Testis (tissue), 5 donors: ENCODE measurements at places on chromosomes 4 and X. TPM values are rescaled to one million over a fixed set of nuclear protein-coding genes. Genes with fewer than 3 reads are reported as not detected.
A peak's percentile ranks its signal among the peaks of the same experiment; 100 is the strongest.

NALF2 gene
- 2.3 TPM for polyA plus RNA-seq

GPR50 gene
- polyA plus RNA-seq, result not detected

DNA sequence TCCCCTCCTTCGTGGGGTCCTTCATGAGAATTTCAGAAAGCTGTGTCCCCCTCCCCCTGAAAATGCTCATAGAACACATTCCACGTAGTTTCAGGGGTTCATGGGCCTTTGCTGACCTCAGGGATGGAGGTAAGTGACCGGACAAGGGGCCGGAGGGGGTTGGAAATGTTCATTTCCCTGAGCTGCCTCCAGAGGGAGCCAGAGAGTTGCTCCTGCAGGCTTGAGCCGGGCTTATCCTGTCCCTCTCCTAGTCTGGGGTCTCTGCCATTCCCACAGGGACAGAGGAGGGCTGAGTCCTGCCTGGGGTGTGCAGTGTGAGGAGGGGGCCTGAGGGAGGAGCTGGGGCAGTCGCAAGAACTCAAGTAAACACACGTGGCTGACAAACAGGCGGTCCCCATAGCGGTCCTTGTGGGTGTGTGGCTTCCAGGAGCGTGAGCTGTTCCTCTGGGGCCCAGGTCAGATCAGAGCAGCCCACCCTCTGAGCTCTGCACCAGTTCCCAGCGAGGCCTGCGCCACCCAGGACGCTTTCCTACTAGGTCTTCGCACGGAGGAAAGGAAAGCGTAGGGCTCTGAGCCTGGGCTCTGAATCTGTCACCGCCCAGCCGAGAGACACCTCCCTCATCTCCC is 62.5 kb downstream of the WFS1 start:
- DNase-seq, result peak; percentile 63

- DNase-seq, result no peak
These were observed 233.7 kb upstream of the FGF13 start for GRCh38 chrX:138945219-138945618.

DNA sequence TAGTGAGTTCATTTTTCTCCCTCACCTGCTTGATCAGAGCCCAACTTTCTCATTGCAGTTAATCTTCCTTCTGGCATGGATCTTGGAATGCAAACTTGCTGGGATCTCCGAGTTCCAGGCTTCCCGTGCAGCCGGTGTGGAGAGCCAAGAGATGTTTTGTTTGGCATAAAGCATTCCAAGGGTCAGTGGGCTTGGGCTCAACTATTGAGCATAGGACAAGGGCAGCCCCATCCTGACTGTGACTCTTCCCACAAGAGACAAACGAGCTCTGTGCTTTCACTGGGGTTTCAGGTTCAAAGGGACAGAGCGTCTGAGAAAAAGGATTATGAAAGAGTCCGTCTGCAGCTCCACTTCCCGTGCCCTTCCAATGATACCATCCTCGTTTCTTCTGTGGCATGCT is 10.5 kb downstream of the TLR7 start:
- no peak for DNase-seq

DNA sequence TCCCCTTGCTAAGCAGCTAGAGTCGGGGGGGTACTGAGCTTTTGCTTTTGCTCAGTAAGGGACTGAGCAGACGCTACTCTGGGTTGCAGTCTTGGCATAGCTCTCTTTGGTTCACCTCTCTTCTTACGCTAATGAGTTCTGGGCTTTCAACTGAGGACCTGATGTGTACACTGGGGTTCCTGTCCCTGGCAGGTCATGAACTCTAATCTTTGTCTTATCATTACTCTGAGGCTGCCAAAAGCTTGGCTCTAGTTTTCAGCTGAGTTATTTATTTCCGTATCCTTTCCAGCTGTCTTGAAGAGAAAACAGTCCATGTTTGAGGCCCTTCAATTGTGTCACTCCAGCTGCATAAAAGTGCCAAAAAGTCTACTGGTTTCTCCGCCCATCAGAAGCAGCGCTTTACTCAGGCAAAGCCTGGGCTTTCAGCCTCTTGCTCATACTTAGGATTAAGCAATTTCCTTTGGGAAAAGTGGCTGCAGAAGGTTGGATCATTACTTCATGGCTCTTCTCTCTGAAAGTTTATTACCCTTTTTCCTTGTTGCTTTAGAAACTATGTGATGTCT is 121.0 kb upstream of the STOX2 start:
- no peak for DNase-seq

DNA sequence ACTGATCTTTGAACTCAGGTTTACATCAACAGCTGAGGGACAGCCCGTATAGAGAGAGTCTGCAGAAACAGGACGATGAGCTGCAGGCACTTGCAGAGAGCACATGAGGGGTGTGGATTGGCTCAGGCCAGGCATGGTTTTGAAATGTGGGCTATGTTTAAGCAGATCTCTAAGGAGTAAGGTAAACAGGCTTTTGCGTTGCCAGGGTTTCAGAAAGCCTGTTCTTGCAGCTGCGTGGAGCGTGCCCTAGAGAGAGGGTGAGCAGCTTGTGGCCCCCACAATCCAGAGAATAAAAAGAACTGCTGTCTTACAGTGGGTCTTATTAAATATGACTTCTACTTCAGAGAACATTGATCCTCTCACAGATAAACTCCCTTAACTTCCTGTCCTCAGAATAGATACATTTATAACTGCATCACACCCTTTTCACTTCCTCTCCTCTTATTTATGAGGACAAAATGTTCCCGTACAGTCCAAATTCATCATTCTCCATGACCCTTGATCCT is 64.1 kb downstream of the TMA16 start:
- no peak for DNase-seq

DNA sequence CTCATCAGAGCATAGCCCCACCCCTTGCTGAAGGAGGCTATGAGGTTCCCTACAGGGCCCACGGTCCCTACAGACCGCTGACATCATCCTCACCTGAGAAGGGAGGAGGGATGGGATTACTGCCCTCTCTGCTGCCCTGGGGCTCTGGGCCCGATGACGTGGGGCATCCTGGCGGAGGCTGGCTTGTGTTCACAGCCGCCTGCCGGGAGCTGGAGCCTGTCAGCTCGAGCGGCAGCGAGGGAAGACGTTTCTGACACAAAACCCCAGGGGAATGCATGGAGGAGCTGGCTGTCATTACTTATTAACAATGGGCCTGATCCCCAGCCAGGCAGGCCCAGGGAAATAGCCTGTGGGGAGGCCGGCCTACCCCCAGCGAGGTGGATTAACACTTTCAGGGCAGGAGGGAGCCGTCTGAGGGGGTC is 106.6 kb upstream of the ATP6AP2 start:
- no peak for DNase-seq

DNA sequence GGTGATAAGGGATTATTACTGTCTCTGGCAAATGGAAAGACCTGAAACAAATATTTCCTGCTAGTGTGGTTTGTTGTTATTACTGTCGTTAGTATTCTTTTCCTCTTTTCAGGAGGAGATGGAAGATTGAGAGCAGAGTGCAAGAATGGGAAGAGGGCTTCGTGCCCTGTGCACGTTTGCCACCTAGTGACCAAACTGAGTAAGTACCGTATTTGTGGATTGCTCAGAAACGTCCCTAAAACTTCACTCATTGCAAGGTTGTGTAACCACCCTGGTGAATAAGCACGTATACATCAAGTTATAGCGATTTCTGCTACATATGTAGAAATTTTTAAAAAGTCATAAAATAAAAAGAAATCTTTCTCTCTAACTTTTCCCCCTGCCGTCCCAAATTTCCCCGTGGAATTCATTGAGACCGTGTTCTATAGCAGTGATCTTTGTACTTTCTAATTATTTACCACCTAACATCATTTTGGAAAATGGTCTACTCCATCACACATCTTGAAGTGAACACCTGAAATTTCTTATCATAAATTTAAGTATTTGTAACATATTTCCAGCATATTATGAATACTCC is 24.3 kb downstream of the LINC00632 start:
- peak; percentile 22 for DNase-seq

DNA sequence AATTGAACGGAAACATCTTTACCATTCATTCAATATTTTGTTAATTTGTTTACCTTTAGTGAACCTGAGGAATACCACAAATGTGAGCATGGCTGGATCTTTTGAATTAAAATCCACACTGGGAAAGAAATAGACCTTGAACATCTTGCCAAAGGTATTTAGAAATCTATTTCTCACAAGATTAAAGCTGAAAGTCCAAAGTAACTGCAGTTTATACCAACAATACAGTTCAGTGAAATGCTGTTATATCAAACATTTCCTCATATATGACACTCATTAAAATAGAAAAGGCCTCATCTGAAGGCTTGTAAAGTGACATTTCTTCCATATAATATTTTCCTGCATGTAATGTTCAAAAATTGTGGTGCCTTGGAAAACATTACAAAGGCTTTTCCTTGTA is 166.5 kb upstream of the HAND2 start:
- DNase-seq, result no peak

- no peak for DNase-seq
These were observed 128.8 kb downstream of the SORBS2 start for GRCh38 chr4:185683222-185683621.

DNA sequence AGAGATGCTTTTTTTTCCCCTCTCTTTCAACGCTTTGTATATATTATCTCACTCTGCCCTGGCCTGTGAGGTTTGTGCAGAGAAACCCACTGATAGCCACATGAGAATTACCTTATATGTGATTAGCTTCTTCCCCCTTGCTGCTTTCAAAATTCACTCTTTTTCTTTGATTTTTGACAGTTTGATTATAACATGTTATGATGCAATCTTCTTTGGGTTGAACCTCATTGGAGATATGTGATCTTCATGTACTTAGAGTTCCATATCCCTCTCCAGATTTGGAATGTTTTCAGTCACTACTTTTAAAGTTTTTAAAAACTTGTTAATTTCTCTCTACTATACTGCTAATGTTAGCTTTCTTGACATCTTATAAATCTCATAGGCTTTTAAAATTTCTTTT is 479.5 kb upstream of the AGA start:
- DNase-seq, result no peak

DNA sequence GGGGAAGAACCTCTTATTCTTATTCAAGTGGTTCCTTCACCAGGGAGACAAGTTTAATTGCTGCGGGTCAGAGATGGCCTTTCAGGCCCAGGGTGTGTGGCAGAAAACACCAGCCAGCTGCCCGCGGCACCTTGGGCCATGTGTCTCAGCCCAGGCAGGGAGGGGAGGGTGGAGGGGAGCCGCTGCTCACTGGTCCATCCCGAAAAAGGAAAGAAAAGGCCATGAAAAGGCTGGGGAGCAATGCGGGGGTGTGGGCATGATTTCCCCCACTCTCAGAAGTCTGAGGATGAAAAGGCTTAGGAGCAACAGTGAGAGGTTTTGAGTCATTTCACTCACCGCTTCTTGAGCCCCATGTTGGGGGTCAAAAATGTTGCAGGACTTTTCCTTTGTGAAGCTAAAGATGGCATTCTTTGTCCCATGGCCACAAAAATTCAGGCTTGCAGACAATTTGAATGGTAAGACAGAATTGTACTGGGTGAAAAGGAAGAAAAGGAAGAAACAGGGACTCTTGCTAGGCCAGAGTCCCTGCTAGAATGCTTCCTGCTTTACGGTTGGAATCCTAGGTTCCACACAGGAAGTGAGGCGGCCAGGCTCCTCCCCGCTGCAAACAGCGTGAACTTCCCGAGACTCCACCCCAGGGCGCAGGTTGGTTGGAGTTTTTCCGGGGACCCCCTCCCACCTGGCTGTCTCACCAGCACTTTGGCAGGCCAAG is 17.4 kb upstream of the FAM47E start:
- DNase-seq, result peak; percentile 54

SFRP2 gene
- 65.6 TPM for polyA plus RNA-seq

GABRG1 gene
- polyA plus RNA-seq, result 0.40 TPM

DNA sequence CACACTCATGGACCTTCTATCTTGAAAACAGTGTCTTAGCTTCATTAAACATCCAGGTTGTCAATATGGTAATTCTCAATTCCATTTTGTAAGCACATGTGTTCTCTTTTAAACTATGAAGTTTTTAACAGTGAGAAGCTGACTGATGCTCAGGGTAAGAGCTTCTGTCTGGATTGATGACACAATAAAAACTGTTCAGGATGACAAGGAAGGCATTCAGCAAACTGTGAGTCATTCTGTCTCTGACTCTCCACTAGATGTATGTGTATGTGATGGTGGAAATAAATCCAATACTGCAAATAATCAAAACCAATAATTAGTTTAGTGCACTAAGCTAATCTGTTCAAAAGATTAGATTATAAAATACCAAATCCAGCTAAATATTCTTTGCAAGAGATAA is 115.3 kb upstream of the ARX start:
- no peak for DNase-seq

NOX1 gene
- polyA plus RNA-seq, result not detected

DNA sequence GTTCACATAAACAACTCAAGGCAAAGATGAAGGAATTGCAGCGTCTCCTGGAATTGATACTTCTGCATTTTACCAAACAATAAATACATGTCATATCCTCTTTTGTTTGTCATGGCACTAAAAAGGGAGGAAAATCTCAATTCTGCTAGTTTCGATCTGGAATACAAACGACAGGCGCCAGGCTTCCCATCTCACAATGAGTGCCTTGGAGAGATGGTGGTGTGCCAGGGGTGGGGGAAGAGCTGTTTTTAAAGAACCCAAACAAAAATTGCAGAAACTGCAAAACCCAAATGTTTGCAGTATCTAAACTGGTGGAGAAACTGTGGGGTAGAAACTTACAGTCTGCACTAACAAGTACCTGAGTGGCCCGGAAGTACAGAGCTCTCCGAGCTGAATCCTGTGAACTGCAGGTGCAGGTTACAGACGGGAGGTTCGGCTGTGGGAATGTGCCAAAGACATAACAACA is 53.0 kb upstream of the KLF3 start:
- no peak for DNase-seq

DSPP gene
- polyA plus RNA-seq, result not detected

TEX13B gene
- 0.34 TPM for polyA plus RNA-seq

CORIN gene
- 4.6 TPM for polyA plus RNA-seq

DNA sequence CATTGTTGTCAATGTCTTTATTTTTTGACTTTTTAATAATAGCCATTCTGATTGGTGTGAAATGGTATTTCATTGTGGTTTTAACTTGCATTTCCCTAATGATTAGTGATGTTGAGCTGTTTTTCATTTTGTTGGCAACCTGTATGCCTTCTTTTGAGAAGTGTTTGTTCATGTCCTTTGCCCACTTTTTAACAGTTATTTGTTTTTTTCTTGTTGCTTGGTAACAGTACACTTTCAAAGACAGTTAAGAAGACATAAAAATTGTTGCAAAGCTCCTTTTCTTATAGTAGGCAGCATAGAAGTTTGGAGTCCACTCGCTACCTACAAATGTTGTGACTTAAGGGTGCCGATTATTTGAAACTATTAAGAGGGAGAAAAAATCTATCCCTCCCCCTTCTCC is 48.7 kb upstream of the SLC7A11 start:
- no peak for DNase-seq
